ENCODE measurements at places on chromosomes 4 and X.

DNA sequence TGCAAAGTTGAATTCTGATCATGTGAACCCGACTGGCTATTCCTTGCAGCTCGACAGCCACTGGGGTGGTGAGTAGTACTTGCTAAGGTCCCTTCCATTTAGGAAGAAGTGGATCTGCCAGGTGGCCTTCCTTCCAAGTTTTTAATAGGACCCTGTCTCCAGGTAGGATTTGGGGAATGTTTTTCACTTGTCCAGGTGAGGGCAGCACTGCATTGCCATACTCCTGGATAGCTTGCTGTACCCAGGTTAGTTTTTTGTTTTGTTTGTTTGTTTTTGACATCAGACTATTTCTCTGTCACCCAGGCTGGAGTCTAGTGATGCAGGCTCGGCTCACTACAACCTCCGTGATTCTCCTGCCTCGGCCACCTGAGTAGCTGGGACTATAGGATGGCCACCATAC is 29.8 kb downstream of the SAGE1 start:
- DNase-seq, result no peak

- DNase-seq, result peak; percentile 72
Observed at GRCh38 chr4:87150498-87151261, 69.7 kb downstream of the KLHL8 start.

DNA sequence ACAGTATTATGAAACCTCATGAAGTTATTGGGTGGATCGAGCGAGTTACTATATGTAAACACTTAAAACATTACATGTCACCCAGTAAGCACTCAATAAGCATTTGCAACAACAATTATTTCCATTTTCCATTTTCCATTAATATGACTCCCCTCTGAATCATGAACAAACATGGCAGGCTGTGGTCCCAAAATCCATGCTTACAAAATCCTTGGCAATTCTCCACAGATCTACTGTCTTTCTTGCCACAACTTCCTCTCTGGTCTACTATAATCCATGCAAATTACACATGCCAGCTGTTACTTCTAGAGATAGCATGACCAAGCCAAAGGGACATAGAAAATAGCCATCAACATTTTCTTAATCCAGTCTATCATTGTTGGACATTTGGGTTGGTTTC is 22.0 kb downstream of the ASB11 start:
- DNase-seq, result no peak

- DNase-seq, result peak; percentile 66
Observed at GRCh38 chr4:7161721-7162214, 30.6 kb upstream of the SORCS2 start.

DNA sequence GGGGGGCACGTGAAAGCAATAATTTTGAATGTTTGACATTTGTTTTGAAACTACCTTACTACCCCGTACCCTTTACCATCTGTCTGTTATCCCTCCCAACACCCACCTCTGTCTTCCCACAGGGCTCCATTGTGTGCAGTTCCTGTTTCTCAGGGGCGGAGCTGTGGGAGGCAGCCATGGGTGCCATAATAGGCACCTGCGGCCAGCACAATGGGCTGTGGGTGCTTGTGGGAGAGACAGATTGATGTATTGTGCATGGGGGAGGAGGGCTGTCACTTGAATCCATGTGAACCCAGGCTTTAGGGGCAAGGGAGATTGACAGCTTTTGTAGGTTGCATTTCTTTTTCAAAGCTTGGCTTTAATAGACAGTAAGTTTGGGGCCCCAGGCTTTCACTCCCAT is 122.6 kb upstream of the CXorf66 start:
- no peak for DNase-seq

GRCh38 chrX:129091097-129091496 is 432.2 kb downstream of the SMARCA1 start:
- no peak for DNase-seq

DNA sequence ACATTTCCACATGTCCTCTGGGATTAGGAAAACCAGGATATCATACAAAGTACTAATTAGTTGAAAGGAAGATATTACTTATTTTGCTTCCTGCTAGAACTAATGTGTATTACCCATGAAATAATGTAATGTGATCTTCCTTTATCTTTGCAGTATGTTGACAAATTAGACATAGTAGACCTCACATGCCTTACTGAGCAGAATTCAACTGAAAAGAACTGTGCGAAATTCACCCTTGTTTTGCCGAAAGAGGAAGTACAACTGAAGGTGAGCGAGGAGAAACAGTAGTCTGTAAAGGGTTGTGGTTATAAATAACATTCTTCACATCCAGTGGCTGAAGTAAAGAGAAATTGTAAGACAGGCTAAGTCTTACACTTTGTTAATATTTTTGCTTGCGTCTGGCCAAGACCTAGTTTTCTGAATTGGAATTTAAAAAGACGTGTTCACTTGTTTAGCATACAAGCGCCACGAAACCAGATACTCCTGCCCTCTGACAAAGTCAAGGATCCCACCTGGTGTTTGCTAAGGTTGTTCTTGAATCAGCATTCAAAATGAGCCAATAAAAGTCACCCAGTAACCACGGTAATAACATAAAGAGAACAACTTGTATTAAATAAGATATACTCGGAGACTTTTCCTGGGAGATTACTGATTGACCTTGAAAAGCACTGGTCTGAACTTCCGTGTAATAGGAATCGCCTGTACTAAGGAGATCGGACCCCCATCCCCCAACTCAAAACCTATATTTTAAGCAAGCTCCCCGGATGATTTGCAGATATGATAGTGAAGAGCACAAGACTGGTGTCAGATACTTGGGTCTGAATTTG is 16.9 kb downstream of the STAP1 start:
- no peak for DNase-seq

- DNase-seq, result no peak
Observed at GRCh38 chr4:20317424-20317985, 65.8 kb downstream of the SLIT2 start.

All from GM03348 (cell line).